ENCODE measurements at places on chromosomes 2 and 18.

- DNase-seq, result peak; percentile 62
Measured at GRCh38 chr2:44016282-44016681, 20.5 kb upstream of the LRPPRC start.

GRCh38 chr2:6053743-6054142, 361.6 kb downstream of the SOX11 start:
- no peak for DNase-seq

GRCh38 chr2:191220671-191221070, 24.5 kb upstream of the MYO1B start:
- DNase-seq, result no peak

- DNase-seq, result no peak
Measured at GRCh38 chr18:4524096-4524495, 69.0 kb upstream of the DLGAP1 start.

DNA sequence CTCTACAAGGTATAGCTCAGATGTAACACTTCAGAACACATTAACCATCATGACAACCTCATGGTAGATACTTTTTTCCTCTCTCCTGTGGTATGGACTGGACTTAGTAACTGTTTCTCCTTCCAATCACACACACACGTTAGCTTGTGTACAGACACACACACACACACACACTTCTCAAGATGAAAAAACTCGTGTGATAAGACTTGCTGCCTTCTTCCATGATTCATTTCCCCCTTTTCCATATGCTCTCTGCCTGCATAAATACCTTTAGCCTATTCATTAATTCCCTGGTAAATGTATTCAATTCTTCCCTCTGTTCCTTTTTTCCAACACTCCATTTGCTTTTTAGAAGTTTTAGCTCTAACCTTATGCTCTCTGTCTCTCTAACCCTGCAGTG, 118.9 kb upstream of the TANK start:
- no peak for DNase-seq

DNA sequence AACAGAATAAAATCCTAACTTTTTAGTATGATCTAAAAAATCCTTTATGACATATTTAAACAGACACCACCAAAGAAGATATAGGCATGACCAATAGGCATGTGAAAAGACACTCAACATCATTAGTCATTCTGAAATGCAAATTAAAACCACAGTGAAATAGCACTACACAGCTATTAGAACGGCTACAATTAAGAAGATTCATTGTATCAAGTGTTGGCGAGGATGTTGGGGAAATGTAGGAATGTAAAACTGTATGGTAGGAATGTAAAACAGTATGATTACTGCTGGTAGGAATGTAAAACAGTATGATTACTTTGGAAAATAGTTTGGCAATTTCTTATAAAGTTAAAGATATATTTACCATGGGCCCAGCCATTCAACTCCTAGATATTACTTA, 253.3 kb upstream of the TCF4 start:
- no peak for DNase-seq

DNA sequence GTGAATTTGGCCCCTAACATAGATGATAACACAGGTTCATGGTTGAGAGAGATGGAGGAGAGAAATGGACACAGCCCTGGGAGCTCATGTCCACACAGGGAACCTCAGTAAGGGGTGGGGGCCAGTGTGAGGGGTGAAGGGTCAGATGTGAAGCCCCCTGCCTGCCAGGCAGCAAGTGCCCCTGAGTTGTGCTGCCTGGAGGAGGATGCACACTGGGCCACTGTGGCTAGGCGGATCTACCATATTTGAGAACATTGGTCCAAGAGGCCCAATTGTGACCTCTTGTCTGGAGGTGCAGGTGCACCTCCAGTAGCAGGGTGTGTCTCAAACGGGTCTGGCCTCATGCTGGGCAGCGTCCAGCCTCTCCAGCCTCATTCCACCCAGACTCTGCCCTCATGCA, 99.6 kb upstream of the SNTG2 start:
- no peak for DNase-seq
